Glutamatergic neuron (in vitro differentiated cells): ENCODE measurements at places on chromosomes 2 and 18.

GRCh38 chr2:117087535-117088291 lies 726.8 kb upstream of the DDX18 start:
- DNase-seq = no peak

GRCh38 chr2:233433029-233433428 lies 78.7 kb downstream of the DGKD start:
- no peak for DNase-seq

DNA sequence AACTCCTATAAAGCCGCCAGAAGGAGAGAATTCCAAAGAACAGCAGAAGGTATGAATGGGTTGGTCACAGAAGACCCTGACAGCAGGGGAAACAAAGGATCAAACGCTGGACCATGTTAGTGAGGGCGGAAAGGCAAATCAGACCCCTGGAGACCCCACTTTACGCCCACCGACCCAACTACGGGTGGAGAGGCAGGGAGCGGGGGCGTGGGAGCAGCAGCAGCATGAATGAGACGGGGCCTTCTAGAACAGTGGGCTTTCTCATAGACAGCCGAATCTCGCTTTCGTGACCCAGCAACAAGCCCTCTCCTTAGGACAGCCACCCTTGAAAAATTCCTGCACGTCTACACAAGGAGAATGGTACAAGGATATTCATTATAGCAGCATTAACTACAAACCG lies 191.0 kb downstream of the HDAC4 start:
- DNase-seq = peak; percentile 35

GRCh38 chr2:225337183-225337582 lies 62.3 kb upstream of the NYAP2 start:
- DNase-seq = no peak

DNA sequence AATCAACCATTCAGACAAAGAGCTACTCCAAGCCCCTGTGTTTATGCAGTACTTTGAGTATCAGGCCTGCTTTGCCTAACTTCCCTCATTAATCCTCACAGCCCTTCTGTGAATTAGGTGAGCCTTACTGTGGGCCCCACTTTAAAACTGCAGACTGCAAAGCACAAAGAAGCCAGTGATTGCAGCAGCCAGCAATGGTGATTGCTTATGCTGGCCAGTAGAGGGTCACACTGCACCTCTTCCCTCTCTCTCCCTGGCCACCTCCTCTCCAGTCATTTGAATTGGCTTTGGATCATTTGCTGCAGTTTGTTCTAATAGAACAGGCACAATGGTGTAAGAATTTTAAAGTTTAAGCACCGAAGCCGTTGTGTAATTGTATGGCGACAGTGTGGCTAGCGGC lies 229.9 kb downstream of the AGPS start:
- DNase-seq = peak; percentile 27

DNA sequence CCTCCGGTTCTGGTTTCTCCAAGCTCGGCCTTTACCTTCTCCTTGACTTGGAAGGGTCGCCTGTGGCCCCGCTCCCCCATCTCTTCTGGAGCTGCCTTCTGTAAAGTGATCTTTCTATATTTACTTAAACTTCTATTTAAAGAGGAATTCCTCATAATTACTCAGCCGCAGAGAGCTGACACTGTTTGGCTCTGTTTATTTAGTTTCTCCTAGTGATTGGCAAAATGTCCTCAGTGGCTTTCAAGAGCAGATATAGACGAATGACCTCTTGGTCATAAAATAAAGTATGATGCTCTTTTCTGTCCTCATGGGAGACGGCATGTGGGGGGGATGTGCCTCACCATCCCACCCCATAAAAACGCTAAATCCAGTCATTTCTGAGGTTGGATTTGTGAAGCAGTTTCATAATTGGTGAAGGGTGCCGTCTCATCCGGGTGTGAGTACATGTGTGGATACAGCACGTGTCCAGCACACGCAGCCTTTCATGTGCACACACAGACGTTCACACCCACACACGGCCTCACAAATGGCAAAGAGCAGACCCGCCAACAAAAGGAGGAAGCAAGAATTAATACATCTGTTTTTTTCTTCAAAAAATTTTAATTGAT lies 43.4 kb upstream of the SMAD7 start:
- no peak for DNase-seq

DNA sequence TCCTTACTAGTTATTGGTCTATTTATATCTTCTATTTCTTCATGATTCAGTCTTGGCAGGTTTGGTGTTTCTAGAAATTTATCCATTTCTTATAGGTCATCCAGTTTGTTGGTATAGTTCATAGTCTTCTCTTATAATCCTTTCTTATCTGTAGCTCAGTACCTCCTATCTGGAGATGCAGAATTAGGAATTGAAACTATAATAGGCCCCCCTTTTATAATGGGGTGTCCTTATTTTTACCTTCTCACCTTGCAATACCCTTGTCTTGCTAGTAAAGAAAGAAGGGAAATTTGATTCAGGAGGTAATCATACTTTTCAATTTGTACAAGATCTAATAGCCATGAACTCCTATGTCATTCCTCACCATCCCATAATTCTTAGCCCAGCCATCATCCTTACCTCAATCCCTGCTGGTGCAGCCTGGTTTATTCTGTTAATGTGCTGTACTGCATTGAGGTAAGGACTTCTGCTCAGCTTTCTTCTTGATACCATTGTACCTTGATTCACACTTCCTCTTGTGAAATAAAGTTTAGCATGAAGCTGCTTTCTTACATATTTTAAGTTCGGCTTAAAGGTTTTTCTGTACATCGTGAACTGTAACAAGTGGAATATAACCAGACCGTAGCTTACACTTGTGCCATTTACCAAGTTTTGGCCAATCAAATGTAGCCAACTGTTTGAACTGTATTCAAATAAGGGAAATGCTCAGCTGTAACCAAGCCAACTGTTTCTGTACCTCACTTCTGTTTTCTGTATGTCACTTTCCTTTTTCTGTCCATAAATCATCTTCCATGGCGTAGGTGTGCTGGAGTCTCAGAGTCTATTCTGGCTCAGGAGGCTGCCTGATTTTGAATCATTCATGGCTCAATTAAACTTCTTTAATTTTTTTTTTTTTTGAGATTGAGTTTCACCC lies 40.1 kb upstream of the PTH2R start:
- no peak for DNase-seq
